Right forelimb (tissue), 1 donor: ENCODE measurements at places on chromosomes 5 and 9.
A peak's percentile ranks its signal among the peaks of the same experiment; 100 is the strongest.

GRCh38 chr9:121189660-121190059 is 12.0 kb downstream of the RAB14 start:
- DNase-seq, result no peak

DNA sequence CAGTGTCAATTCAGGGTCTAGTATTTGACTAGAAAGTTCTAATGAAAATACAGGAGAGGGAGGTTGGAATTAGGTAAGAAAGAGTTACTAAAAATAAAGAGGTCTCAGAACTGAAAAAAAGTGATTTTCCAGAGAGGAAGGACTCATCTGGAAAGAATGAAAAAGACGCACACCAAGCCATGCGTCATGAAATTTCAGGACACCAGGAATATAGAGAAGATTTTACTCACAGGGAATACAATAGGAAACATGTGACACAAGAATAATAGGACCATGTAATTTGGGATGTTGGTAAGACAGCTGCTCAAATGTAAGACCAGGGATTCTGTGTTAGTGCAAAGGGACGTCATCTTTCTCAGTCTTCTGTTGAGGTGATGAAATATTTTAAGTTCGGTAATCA is 224.7 kb downstream of the GDNF start:
- DNase-seq, result no peak

DNA sequence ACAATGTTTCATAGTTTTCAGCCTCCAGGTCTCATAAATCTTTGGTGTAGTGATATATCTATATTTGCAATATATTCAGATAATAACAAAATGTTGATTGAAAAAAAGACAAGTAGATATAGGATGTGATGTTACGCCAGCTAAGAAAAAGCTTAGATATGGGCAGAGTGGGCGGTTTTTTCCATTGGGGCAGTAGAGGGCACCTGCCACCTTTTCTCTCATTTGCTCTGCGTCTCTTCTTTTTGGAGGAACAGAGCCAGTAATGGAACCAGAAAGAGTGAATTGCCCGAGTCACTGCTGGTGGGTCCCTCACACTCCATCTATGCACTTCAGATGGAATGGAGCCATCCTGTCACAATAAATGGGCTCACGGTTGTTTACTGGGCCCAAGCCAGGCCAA is 62.1 kb upstream of the FANCC start:
- DNase-seq, result no peak

- no peak for DNase-seq
These were observed 89.4 kb downstream of the RGS7BP start for GRCh38 chr5:64595031-64595855.

- no peak for DNase-seq
These were observed 4.7 kb downstream of the SKP2 start for GRCh38 chr5:36156619-36157018.

- DNase-seq, result no peak
These were observed 30.4 kb downstream of the KCNIP1 start for GRCh38 chr5:170534177-170534576.

GRCh38 chr9:27351438-27351837 is 54.5 kb upstream of the EQTN start:
- DNase-seq, result no peak

- DNase-seq, result no peak
These were observed 3.3 kb downstream of the TMEM174 start for GRCh38 chr5:73176250-73176649.

DNA sequence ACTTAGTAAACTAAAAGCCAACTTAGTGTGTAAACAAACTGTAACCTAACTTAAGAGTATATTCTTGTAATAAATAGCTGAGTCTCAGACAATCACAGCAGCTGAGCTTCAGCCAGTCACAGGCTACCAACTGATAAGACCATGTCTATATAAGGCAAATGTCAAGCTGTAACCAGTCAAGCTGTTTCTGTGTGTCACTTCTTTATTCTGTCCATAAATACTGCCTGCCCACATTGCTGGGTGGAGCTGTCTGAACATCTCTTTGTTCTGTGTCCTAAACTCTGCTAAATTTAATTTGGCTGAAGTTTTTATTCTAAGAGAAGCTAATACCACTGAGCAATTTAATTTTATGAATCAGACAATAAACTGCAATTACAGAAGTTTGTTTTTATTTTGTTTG is 412.1 kb upstream of the CDH10 start:
- no peak for DNase-seq

DNA sequence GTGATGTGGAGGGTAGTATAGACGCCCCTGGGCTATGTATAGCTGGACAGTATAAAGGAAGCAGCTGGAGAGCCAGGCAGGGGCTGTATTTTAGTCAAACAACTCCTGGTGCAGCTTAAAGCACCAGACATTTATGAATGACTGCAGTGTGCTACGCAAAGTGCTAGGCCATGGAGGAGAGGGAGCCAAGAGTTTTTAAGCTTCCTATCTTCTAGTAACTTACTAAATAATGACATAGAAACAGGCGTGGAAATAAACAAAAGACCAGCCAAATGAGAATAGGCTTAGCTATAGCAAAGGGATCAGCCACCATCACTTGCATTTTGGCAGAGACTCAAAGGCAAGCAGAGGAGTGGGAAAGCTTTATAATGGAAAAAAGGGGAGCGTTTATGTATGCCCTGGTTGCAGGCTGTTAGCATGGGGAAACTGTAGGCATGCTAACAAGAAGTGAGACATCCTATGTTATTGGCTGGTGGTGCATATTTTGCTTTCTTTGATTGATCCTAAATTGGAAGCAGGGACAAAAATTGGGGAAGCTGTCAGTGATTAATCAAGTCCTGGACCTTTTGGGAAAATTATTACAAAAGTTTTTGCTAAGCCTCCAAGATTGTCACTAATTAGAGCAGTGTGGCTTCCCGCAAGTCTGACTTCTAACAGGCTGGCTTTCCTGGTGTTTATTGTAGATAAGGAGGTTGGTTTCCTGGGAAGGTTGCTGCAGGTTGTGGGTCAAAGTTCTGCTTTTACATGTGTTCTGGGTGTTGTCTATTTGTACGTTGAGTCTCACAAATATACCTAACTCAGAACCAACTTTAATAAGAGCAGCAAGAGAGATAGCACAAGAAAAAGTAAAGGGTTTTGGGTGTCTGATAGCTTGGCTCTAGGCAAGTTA is 46.6 kb downstream of the RAB3C start:
- no peak for DNase-seq

DNA sequence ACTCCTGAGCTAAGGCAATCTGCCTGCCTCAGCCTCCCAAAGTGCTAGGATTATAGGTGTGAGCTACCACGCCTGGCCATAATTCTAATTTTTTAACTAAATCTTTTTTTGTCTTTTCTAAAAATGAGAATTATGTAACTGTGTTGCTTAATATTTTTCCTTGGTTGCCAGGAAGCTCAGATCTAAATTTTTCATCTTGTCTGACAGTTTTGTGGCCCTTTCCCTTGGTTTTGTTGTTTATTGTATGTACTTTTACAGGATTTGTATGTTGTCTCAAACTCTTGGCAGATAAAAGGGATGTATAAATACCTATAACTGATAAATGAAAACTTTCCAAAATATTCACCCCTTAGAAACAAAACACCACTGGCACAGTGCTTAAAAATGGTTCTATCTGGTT is 88.2 kb upstream of the KLF9 start:
- no peak for DNase-seq

GRCh38 chr9:27368316-27368985 is 71.5 kb upstream of the EQTN start:
- peak; percentile 56 for DNase-seq

GRCh38 chr5:55162666-55163065 is 2.7 kb downstream of the GPX8 start:
- DNase-seq, result no peak

- DNase-seq, result no peak
These were observed 24.7 kb upstream of the ADAM19 start for GRCh38 chr5:157600252-157600651.

DNA sequence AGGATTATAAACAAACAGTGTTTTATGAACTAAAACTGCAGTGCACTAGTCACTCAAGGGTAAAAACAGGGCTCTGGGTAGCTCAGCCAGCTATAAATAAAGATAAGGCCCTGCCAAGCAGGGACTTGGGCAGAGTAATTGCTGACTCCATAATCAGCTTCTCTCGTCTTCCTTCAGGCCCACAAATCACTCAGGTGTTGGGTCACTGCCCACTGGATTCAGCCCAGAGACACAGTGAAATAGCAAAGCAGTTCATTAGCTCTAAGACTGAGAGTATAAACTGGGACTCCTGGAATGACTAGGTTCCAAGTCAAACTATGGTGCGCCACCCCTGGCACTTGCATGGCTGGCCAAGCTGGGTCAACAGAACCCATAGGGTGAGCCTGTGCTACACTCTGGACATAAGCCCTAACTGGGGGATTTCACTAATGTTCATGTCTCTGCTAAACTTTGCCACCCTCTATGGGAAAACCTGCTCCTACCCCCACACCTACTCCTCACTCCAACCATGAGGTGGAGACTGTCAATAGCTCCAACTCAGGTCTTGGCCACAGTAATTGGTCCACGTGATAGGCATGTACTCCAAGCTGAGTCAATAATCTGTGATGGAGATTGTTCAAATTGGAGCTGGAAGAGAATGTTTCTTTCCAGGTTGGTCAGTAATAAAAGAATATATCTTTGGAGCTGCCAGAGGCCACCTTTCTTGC is 158.5 kb downstream of the SLIT3 start:
- no peak for DNase-seq

DNA sequence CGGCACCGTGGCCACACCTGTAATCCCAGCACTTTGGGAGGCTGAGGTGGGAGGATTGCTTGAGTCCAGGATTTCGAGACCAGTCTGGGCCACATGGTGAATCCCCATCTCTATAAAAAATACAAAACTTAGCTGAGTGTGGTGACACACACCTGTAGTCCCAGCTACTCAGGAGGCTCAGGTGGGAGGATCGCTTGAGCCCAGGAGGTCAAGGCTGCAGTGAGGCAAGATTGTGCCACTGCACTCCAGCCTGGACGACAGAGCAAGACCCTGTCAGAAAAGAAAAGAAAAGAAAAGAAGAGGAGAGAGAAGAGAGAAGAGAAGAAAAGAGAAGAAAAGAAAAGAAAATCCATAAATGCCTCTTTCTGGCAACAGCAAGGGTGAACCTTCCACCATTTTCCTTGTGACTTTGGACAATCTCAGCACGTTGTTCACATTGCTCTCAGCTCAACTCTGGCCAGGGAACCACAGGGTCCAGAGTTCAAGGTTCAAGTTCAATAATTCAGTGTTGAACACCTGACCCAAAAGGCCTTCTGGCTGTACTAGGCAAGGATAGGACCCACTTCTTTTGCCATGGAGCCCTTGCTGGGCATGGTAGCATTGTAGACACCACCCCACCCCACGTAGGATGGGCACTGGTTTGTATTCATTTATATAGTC is 14.6 kb upstream of the DUSP1 start:
- DNase-seq, result no peak

DNA sequence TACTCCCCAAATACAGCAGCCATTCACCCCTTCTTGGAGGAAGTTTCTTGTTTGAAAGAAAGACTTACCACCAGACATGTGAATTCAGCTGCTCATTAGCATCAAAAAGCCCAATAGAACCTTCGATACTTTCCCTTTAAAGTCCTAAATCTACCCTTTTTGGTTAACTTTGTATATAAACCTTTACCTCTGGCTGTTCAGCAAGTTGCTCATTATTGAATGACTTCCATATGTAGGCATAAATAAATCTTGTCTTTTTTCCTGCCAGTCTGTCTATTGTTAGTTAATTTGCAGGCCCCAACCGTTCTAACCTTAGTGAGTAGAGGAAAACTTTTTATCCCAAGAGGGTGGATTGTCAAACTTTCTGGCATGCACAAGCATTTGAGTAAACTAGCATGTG is 27.9 kb upstream of the FBXL17 start:
- DNase-seq, result no peak

GRCh38 chr9:13550519-13550918 is 271.0 kb upstream of the MPDZ start:
- DNase-seq, result no peak

DNA sequence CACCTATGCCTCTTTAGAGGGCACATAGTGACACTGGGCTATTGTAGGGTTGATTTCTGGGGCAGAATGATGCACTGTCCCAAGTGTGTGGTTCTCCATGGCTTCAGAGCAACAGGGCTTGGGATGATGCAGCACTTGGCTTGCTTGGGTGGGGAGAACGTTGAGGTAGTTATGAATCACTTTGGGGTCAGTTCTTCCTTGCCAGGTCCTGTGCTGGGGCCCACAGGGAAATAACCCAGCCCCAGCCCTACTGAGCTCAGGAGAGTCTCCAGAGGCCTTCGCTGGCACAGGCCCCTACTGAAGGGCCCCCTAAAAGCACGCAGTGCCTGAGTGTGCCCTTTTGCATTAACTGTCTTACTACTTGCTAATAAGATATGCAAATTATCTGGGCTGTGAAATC is 24.2 kb downstream of the JADE2 start:
- no peak for DNase-seq

DNA sequence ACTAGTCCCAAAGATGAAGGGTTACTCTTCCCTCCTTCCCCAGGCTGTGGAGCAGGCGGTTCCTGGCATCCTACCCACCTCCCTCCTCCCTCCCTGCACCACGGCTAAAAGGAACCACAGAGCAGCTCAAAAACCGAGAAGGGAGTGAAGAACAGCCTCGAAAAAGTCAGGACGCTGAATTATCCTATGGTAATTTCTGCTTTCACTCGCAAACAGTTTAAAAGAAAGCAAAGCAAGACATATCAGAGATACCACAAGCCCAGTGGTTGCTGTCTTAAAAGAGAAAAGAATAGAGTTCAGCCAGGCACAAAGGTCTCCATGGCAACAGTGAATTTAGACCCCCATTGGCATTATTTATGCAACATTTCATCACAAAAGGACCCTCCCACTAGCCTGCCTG is 315.4 kb downstream of the CTNND2 start:
- peak; percentile 43 for DNase-seq

- DNase-seq, result no peak
These were observed 58.9 kb upstream of the MIER3 start for GRCh38 chr5:57010786-57011185.

DNA sequence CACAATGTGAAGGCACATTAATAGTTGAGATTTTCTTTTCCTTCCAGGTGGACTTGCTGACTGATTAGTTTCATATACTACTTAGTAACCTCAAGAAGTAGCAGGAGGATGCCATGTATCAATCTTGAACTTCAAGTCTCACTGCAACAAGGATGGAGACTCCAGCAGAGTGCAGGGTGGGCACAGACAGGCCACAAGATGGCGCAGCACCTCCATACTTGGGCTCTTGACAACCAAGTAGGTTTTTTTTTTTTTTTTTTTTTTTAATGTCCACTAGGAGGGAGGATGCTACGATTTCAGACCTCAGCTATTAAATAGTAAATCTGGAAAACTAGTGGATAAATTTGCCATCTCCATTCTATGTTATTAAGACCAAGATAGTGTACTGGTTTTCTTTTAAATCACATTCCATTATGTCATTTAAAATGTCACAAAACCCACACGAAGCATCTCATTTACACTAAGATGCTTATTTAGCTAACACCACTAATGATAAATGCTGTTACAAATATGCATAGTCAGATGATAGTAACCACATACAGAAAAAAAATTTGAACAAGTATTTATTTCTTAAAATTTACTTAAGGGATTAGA is 58.6 kb downstream of the IL6ST start:
- peak; percentile 83 for DNase-seq

- peak; percentile 66 for DNase-seq
These were observed 77.0 kb downstream of the OXCT1 start for GRCh38 chr5:41793141-41793770.
